Frontal cortex (tissue), 4 donors: ENCODE measurements at places on chromosomes 5 and 9. TPM values are rescaled to one million over a fixed set of nuclear protein-coding genes. Genes with fewer than 3 reads are reported as not detected.

SPATA6L gene
- total RNA-seq = 9.4 TPM

PCDHA7 gene
- 15.5 TPM for total RNA-seq

TAS2R1 gene
- not detected for total RNA-seq

ANKHD1 gene
- 62.0 TPM for total RNA-seq

ANKRD55 gene
- 2.0 TPM for total RNA-seq

EQTN gene
- total RNA-seq = 1.6 TPM

NXNL2 gene
- total RNA-seq = 0.41 TPM

TAF11L5 gene
- total RNA-seq = not detected

CDKN2B-AS1 gene
- 0.41 TPM for total RNA-seq

SPATA31A3 gene
- not detected for total RNA-seq

RGS14 gene
- total RNA-seq = 7.7 TPM

OBP2B gene
- total RNA-seq = not detected

SVEP1 gene
- total RNA-seq = 8.6 TPM

LCN6 gene
- not detected for total RNA-seq

PTCH1 gene
- total RNA-seq = 8.2 TPM

PCDH12 gene
- total RNA-seq = 2.4 TPM

PCA3 gene
- 0.82 TPM for total RNA-seq

SLC36A2 gene
- total RNA-seq = not detected

SCGB3A1 gene
- total RNA-seq = not detected

TMEM215 gene
- 0.82 TPM for total RNA-seq

TGFBR1 gene
- 75.8 TPM for total RNA-seq

CNTLN gene
- 20.0 TPM for total RNA-seq

ARHGEF39 gene
- total RNA-seq = 0.41 TPM

CDO1 gene
- total RNA-seq = 53.8 TPM

ANP32B gene
- 6.1 TPM for total RNA-seq

PCDHGB7 gene
- total RNA-seq = 10.6 TPM

PPP3R2 gene
- total RNA-seq = 0.41 TPM

CDH9 gene
- total RNA-seq = 31.4 TPM

SOX30 gene
- total RNA-seq = under 0.01 TPM

SPATA31E1 gene
- not detected for total RNA-seq

WDR38 gene
- total RNA-seq = not detected

RLN1 gene
- not detected for total RNA-seq

FBP1 gene
- not detected for total RNA-seq

S1PR3 gene
- 3.7 TPM for total RNA-seq

SPAAR gene
- total RNA-seq = 0.41 TPM

NIPBL gene
- total RNA-seq = 55.8 TPM

IFNA21 gene
- not detected for total RNA-seq

CDKN2AIPNL gene
- 68.1 TPM for total RNA-seq

RNF38 gene
- 38.7 TPM for total RNA-seq

KIF4B gene
- 0.41 TPM for total RNA-seq

PCDHGA6 gene
- 9.0 TPM for total RNA-seq

TRIO gene
- 310 TPM for total RNA-seq

DMRT3 gene
- total RNA-seq = not detected

ADAMTS16 gene
- 3.7 TPM for total RNA-seq

MED27 gene
- 11.8 TPM for total RNA-seq

ADAMTS19 gene
- total RNA-seq = 6.5 TPM

SOHLH1 gene
- not detected for total RNA-seq

IGFBPL1 gene
- 42.0 TPM for total RNA-seq

FSTL4 gene
- 0.82 TPM for total RNA-seq

FOXD4L3 gene
- total RNA-seq = not detected

PTGDS gene
- 61.1 TPM for total RNA-seq

TPD52L3 gene
- total RNA-seq = not detected

FAM200C gene
- total RNA-seq = 33.8 TPM
